Neural crest cell (in vitro differentiated cells): ENCODE measurements at places on chromosomes 12 and 14.

DNA sequence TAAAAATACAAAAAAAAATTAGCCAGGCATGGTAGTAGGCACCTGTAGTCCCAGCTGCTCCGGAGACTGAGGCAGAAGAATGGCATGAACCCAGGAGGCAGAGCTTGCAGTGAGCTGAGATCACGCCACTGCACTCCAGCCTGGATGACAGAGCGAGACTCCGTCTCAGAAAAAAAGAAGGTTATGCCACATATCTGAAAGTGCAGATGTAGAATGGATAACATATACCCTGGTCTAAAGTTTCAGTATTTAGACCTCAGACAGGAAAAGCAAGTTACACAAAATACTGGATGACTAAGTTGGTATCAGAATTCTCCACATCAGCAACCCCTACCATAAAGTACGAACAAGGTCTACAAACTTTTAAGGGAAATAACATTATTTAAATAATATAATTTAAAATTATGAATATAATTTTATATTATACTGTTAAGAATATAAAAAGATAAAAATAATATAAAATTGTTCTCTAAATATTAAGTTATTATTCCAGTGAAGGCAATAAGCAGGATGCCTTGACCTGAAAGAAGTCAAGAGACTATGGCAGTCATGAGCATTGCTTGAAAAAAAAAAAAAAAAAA lies 169.9 kb downstream of the CRADD start:
- DNase-seq: no peak

DNA sequence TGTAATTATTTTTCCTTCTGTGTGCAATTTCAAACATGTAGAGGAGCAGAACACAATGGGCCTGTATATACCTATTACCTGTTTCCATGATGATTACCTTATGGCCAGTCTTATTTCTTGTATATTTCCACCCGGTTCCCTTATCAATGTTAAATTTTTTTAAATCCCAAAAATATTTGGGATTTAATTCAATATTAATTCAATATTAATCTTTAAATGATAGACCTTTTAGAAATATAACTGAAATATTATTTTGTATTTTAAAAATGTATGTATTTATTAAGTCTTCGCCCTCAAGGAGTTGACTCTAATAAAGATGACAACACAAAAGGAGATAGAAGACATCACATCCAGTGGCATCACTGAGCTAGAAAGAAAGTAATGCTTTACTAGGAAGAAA lies 607 bp upstream of the KRT6C start:
- DNase-seq: no peak

GRCh38 chr14:21163871-21164291 lies 8.0 kb upstream of the OR5AU1 start:
- DNase-seq: no peak

- no peak for DNase-seq
Measured at GRCh38 chr14:22492622-22493542, 96.1 kb downstream of the DAD1 start.

DNA sequence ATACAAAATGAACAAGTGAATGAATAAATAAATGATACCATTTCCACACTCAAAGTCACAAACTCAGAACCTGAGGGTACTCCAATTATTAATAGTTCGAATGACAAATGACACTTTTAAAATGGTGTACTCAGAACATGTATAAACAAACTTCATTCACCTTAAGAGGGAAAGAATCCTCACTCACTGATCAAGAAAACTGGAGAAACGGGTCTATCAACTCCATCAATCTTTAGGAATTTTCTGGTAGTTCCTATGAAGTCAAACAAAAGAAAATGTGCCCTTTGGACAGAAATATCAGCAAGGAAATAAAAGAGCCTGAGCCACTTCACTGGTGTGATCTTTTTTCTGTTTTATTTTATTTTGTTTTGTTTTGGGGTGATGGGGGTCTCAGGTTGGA lies 5.2 kb upstream of the NRDE2 start:
- DNase-seq: no peak

GRCh38 chr14:65103150-65103760 lies 938 bp upstream of the MAX start:
- no peak for DNase-seq

DNA sequence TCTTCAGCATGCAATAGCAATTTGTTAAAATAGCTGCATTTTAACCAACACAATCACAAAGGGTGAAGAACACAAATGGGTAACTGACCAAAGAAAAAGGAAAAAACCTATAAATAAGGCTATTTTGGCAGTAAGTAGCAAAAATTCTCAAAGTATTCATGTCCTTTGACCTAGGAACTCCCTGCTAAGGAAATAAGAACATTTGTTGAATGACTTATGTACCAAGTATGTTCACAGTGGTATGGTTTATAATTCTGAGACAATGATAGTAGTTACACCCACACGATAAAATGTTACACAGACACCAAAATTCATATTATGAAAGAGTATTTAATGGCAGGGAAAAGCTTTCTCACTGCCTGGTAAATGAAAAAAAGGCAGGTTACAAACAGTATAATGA lies 16.9 kb downstream of the CCDC88C start:
- no peak for DNase-seq

DNA sequence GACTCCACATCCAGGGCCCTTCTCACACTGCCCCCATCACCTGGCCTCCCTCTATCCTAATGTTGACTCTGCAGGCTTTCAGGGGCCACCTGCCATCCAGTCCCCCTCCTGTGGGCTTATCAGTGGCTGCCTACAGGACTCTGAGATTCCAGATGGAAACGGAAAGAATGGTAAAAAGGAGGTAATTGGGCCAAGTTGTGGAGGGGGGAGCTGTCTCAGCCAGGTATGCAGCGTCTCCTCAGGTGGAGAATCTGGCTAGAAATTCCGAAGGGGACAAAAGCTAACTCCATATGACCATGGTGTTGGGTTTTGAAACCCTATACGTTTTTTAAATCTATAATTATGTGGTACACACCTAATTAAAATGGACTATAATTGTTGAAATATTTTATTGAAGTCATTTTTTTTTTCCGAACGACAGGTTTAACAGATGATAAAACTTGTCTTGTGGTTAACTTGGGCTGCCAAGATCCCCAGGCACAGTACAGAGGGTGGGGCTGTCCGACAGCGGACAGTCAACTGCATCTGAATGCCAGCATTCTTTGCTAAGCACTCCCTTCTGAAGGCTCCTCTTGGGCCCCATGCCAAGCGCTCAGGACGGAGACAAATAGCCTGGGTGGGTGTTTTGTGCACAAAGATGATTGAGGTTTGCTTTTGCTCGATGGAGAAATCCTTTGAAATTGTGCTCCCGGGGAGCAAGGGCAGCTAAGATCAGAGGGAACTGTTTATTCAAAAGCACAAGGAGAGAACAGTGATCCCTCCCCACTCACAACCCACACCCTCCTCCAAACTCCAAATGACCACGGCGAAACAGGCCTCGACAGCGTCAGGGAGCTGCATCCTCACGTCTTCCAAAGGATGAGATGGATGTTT lies 365.6 kb downstream of the BCL11B start:
- DNase-seq: no peak

DNA sequence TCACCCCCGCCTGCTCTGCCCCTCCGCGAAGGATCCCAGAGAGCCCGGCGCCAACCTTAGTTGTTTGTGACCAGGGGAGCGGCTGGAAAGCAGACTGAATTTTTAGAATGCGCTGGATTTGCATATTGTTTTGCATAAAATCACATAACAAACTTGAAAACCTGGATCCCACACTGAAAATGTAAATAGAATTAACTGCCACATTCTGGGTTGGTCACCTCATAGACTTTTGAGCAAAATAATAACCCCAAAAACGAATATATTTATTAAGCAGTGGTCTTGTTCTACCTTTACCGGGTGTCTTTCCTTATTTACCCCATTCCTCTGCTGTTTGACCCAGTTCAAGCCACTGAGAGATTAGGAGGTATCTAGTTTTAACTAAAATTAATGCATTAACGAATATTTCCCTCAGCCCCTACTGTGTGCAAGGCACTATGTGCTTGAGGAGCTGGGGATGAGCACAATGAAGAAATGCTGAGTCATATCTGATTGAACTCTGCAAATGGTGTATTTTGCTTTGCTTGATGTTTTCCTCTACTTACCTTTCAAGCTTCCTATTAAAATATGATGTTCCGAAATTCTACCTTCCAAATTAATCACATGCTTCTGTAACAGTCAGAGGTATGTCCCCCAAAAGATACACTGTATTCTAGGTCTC lies 438 bp upstream of the EGLN3 start:
- DNase-seq: no peak

GRCh38 chr12:49261721-49262120 lies 3.2 kb upstream of the TUBA1C start:
- DNase-seq: no peak

GRCh38 chr12:32116897-32117296 lies 10.2 kb downstream of the BICD1 start:
- no peak for DNase-seq

DNA sequence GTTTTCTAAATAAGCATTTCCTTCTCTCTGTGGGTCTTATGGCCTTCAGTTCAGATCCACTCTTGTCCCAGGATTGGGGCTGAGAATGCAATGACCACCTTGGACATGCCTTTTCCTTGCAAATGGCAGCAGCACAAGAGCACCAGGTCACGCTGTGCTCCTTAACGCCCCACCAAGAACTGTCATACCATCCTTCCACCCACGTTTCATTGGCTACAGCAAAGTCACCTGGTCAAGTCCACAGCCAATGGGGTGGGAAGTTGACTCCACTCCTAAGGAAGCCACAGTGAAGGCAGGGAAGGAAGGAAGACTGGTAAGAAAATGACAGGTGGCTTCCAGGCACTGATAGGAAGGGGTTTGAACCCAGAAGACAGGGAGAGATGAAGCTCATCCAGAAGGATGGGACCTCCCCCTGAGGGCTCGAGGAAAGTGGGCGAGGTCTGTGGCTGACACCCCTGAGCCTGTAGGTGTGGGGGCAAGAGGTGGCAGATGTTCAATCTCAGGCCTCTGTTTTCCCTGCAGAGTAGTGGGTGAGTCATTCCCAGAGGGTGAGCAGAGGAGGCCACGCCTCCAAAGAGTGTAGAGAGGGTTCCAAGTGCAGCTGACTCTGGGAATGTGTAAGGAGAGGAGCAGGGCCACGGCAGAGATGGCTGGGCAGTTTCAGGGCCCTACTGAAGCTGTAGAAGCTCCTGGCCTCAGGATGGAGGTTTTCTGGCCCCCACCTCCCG lies 113.5 kb upstream of the VRK1 start:
- no peak for DNase-seq

DNA sequence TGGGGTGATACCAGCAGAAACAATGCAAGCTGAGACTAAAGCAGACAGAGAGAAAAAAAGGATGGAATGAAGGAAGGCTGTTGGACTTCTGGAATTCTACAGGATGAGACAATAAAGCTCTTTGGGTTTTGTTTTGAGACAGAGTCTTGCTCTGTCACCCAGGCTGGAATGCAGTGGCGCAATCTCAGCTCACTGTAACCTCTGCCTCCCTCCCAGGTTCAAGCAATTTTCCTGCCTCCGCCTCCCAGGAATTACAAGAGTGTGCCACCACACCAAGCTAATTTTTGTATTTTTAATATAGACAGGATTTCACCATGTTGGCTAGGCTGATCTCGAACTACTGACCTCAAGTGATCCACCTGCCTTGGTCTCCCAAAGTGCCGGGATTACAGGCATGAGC lies 115.4 kb downstream of the EXOC5 start:
- DNase-seq: no peak

DNA sequence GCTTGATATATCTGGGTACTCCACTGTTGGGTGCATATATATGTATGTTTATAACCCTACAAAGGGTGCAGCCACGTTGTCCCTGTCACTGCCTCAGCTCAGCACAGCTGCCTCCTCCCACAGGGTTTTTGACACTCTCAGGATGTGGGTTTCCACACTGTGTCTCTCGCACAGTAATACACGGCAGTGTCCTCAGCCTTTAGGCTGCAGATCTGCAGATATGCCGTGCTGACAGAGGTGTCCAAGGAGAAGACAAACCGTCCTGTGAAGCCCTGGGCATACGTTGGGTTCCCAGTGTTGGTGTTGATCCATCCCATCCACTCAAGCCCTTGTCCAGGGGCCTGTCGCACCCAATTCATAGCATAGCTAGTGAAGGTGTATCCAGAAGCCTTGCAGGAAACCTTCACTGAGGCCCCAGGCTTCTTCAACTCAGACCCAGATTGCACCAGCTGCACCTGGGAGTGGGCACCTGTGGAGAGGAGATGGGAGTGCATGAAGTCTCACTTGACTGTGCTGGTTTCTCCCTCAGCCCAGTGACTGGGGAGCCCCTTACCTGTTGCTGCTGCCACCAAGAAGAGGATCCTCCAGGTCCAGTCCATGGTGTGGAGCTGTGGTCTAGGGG lies 498.7 kb downstream of the TMEM121 start:
- DNase-seq: no peak

- DNase-seq: no peak
Measured at GRCh38 chr12:49233842-49234526, 30.9 kb upstream of the TUBA1C start.

DNA sequence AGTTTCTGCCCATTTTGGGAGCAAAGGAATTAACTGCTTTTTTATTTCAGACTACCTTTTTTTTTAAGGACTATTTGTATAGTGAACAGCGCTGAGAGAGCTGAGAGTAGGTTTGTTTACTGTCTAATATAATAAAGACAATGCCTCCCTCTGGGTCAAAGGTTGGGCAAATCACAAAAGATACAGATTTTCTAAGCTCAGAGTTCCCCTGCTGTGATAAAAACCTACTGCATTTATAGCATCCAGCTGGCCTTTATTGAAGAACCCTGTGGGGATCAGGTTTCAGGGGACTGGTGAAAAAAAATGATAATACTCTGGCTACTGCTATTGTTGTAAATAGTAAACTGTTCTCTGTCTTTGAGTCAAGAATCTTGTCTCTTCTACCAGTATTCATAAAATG lies 28.7 kb downstream of the CCDC59 start:
- no peak for DNase-seq

DNA sequence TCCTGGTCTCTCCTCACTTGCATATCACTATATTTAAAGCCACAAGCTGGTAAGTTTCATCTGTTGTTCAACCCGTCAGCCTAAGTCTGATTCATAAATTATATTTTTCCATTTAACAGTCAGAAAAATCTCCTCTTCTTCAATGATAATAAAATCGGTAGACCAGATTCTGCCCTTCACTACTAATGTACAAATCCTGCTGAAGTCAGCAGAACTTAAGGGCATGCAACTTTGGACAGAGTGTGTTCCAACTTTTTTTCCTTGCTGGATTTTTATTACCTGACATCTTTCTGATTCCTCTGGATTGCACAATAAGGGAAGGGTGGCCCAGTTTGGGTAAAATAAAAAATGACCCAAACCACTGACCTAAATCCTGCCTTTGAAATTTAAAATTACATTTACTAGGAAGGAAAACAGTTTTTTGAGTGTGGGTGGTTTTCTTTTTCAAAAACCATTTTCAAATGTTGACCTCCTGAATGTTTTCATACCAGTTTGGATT lies 125.4 kb upstream of the DIO2 start:
- no peak for DNase-seq
